ENCODE measurements at places on chromosomes 2 and 18. TPM values are rescaled to one million over a fixed set of nuclear protein-coding genes. Genes with fewer than 3 reads are reported as not detected.

TNFAIP6 gene
- total RNA-seq: 19.3 TPM

LONRF2 gene
- 0.44 TPM for total RNA-seq

CFAP210 gene
- not detected for total RNA-seq

LINC00305 gene
- not detected for total RNA-seq

ADD2 gene
- total RNA-seq: 0.05 TPM
